ENCODE measurements at places on chromosomes 2 and 18.

- no peak for DNase-seq
These were observed 3.6 kb downstream of the SH2D6 start for GRCh38 chr2:85422072-85422457.

DNA sequence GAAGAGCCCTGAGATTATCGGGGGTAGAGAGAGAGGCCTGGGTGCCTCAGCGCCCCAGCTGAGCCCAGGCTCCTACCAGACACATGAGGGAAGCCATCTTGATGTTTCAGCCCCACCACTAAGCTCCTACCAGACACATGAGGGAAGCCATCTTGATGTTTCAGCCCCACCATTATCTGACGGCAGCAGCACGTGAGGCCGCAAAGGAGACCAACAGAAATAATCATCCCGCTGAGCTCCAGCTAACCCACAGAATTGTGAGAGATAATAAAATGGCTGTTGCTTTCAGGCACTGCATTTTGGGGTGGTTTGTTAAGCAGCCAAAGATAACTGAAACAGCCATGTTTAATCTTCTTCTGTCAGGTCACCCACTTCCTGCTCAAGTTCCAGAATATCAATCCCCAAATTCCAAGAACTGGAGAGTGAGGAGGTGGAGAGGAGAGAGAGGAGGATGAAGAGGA is 29.3 kb upstream of the SOS1 start:
- no peak for DNase-seq

- peak; percentile 3 for DNase-seq
These were observed 219.6 kb downstream of the TSN start for GRCh38 chr2:121974897-121975661.

GRCh38 chr2:228703152-228703551 is 521.7 kb upstream of the SPHKAP start:
- DNase-seq, result no peak

DNA sequence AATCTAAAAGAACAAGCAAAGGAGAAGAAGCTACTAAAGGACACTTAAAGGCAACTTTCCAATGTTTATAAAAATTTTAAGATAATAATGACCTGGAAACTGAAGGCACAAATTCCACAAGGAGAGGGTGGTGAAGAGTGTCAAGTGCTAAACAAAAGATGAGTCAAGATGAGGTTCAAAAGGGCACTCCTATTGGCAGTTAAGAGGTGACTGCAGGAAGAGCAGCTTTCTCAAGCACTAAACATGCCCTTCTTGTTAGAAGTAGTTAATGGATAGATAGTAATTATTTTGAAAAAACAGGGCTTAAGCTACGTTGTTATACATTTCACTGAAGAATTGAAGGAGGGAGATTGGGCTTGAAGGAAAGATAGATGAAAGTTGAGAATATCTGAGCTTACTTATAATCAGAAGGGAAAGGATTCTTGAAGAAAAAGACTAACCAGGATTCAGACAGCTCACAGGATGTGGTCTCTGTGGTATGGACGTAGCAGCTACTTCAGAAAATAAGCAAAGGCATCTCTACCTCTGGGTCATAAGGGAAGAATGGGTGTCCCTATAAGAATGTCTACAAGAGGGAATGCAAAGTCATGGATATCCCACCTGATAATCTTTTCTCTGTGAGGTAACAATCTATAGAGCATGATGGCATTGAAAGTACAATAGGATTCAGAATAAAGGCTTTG is 454.7 kb upstream of the SLC39A10 start:
- DNase-seq, result no peak
